ENCODE measurements at places on chromosomes 7 and 10.

GRCh38 chr7:29818308-29818707, 12.0 kb downstream of the WIPF3 start:
- DNase-seq: no peak

GRCh38 chr7:98771519-98771918, 98.3 kb downstream of the TMEM130 start:
- no peak for DNase-seq

- DNase-seq: no peak
Observed at GRCh38 chr10:30189238-30189580, 129.8 kb upstream of the JCAD start.

GRCh38 chr7:158550886-158551452, 36.7 kb downstream of the PTPRN2 start:
- DNase-seq: no peak
